ENCODE measurements at places on chromosomes 5 and 9. TPM values are rescaled to one million over a fixed set of nuclear protein-coding genes. Genes with fewer than 3 reads are reported as not detected.

GRCh38 chr5:100493996-100494395, 41.2 kb upstream of the FAM174A start:
- no peak for DNase-seq

GRCh38 chr9:126755317-126755875, 49.4 kb upstream of the ZBTB43 start:
- DNase-seq, result no peak

DNA sequence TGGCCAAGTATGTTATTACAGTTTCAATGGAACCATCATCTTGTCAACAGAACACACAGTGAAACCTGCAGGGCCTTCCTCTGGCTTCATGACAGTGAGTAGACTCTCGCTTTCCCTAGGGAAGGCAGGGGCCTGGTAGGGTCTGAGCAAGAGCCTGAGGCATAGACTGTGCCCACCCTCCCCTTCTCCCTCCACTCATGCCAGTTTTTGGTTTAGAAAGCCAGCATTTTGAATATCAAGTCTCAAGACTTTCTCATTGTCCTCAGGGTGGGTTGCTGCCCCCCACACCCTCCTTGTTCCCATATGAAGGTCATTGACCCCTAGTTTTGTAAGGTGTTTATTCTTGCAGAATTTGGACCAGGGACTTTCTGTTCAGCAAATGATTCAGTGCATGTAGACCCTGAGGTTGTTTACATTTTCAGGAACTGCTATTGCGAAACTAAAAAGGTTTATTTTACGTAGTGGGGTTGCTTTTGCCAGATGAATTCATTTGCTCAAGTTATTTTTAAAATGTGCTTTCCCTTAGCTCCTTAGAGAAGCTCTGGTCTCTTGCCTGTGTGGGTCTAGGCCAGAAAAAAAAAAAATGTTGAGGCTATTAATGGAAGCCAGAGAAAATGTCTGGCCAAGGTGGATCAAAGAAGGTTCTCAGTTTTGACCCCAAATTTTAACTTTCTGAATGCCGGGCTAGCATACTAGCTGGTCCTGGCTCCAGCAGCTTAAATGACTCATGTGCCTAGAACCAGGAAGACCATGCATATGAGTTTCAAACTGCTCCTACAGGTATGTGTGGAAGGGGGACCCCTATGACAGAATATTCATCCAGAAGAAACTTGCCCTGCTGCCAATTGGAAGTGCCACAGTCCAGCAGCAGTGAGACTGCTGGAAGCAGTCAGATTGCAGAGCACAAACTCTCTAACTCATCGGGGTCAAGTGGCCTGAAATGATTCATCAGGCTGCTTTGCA, 10.1 kb upstream of the MOB3B start:
- DNase-seq, result no peak

GRCh38 chr5:144315026-144315425, 144.4 kb downstream of the KCTD16 start:
- no peak for DNase-seq

DNA sequence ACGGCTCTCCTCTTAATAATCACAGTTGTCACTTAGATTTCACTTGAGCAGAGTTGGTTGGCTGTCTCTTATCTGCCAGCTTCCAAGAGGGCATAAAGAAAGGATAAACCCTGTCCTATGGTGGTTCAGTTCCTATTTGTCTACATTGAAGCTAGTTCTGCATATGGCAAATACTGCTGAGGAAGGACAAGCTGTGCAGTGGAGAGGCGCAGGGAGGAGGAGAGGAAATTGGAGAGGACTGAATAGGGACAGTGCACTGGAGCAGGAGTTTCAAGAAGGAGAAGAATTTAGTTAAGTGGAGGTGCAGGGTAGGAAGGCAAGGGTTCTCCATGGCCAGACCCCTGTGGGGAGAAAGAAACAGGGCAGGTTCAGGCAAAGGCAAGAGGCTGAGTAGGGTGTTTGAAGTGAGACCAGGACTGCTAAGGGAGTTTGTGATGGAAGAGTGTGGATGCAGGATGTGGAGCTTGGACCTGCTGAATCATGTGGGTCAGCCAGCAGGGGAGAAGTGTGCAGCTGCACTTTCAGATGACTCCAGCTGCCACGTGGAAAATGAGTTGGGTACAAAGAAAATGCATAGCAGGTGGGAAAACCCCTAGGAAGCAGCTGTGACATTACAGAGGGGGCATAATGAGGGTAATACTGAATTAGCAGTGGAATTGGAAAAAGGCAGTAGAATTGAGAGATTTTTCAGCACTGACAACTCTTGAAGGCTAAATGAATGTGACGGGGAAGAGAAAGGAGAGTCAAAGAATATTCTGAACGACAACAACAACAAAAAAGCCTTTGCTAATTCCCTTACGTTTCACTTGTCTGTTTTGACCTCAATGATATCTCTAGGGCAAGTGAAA, 66.8 kb downstream of the MAMDC2 start:
- no peak for DNase-seq

DNA sequence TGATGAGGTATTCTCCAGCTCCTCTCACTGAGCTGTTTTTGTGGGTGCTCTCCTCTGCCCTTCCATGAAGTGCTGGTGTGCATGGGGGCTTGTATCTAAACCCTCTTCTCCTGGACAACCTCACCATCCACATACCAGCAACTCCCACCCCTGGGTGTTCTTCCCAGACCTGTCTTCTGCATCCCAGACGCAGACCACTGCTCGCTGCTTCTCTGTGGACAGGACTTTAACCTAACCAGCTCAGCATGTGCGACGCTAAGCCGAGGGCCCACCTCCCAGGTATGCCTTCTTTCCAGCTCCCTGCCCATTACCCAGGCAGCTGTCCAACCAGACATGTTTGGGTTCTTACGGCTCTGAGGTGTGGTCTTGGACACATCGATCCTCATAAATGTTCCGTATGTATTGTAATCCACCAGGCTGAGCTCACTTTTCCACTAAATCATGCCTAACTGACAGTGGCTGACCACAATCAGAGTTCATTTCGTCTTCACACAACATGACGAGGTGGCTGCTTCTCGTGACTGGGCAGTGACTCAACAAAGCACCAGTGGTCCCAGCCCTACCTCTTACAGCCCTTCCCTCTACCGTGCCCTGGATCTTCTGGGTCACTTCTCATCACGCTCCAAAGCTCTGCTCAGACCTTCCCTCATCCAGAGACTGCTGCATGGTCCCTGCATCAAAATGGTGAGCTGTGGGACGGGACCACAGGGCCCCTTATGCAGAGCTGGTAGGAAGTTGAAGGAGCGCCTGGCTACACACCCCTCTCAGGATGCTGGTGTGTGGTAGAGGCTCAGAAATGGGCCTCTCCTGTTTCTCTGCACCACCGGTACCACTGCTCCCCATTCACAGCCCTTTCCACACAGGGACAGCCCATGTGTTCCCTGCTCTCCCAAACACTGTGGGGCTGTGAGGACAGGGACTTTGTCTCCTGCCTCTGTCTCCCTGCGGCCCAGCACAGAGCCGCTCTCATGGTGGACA, 9.6 kb upstream of the PTGES2 start:
- DNase-seq, result peak; percentile 25

DNA sequence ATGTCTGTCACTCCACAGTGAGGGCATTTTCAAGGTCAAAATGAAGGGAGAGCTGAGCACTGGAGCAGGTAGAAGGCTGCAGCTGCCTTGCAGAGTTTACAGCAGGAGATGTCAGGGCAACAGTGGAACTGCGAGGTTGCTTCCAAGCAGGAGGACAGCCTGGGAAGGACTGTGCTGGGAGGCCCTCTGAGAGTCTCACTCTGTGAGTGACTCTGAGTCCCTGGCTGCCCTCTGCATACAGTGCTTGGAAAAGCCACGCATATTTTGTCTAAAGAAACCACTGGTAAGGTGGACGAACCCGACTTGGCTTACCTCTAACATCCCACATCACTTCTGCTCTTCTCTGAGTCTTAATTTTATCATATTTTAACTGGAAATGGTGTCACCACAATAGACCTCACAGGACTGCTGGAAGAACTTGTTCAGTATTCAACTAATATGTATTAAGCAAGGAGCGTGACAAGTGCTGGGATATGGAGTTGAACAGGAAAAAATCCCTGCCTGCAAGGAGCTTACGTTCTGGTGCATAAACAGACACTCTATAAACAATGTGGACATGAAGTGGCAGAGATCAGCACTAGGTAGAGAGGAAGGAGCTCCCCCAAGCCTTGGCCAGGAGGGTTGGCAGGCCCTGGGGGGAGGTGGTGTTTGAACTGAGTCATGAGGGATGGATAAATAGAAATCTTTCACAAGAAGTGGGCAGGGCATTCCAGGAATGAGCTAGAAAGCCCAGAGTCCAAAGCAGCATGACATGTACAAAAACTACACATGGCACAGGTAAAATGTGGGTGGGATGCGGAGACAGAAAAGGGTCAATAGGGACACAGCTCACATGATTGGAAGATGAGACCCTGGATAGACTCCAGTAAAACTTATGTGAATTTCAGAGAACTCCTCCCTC, 64.0 kb upstream of the FOXE1 start:
- DNase-seq, result no peak

GRCh38 chr9:37417252-37417803, 5.2 kb upstream of the GRHPR start:
- no peak for DNase-seq

Gene PCDHGA10
- 3.5 TPM for total RNA-seq

Gene SVEP1
- total RNA-seq, result 20.4 TPM

Gene CBY3
- not detected for total RNA-seq

Gene PCDHB5
- total RNA-seq, result 0.41 TPM
